ENCODE measurements at places on chromosomes 1 and 21.

- no peak for DNase-seq
Observed at GRCh38 chr1:92886886-92887419, 55.1 kb downstream of the RPL5 start.

- DNase-seq, result no peak
Observed at GRCh38 chr1:246161626-246162025, 345.5 kb downstream of the SMYD3 start.

- DNase-seq, result no peak
Observed at GRCh38 chr1:52920791-52921291, 699 bp downstream of the ECHDC2 start.

- no peak for DNase-seq
Observed at GRCh38 chr1:158362941-158363340, 9.2 kb downstream of the CD1E start.

GRCh38 chr21:34630536-34631143, 15.7 kb upstream of the RCAN1 start:
- DNase-seq, result no peak

GRCh38 chr1:22888320-22889075, 84.2 kb downstream of the LACTBL1 start:
- DNase-seq, result no peak

GRCh38 chr1:182715531-182715930, 31.1 kb upstream of the RGS8 start:
- no peak for DNase-seq

GRCh38 chr21:28025111-28025510, 967.6 kb downstream of the LTN1 start:
- no peak for DNase-seq

GRCh38 chr1:2307972-2308371, 79.9 kb downstream of the SKI start:
- DNase-seq, result no peak

- no peak for DNase-seq
Observed at GRCh38 chr1:232450615-232451014, 179.3 kb downstream of the SIPA1L2 start.

DNA sequence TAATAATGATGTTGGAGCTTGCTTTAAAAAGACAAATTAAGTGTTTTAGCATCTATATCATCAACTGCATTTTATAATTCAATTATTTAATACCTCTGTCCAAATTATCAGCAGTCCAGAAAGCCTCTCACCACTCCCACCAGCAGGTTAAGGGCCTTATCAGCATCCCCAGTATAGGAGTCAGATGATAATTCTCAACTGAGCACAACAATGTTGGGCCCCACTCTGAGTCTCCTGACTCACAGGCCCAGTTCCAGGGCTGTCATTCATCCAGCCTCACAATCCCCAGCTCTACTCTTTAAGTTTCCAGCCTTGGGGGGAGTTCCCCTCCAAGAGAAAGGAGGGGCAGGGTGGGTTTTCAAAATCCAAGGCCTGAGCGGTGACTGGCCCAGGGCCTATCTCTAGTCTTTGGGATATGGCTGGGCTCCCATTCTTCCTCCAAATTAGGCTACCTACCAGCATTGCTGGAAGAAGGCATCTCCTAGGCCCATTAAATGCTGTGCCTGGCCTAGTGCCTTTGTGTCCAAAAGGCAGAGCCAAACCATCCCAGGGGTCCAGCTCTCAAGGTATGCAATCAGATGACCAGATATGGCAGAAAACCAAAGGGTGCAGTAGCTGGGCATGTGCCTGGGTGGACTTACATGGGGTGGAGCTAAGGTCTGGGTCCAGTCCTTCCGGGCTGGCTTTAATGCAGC, 134.1 kb downstream of the GLUL start:
- no peak for DNase-seq

DNA sequence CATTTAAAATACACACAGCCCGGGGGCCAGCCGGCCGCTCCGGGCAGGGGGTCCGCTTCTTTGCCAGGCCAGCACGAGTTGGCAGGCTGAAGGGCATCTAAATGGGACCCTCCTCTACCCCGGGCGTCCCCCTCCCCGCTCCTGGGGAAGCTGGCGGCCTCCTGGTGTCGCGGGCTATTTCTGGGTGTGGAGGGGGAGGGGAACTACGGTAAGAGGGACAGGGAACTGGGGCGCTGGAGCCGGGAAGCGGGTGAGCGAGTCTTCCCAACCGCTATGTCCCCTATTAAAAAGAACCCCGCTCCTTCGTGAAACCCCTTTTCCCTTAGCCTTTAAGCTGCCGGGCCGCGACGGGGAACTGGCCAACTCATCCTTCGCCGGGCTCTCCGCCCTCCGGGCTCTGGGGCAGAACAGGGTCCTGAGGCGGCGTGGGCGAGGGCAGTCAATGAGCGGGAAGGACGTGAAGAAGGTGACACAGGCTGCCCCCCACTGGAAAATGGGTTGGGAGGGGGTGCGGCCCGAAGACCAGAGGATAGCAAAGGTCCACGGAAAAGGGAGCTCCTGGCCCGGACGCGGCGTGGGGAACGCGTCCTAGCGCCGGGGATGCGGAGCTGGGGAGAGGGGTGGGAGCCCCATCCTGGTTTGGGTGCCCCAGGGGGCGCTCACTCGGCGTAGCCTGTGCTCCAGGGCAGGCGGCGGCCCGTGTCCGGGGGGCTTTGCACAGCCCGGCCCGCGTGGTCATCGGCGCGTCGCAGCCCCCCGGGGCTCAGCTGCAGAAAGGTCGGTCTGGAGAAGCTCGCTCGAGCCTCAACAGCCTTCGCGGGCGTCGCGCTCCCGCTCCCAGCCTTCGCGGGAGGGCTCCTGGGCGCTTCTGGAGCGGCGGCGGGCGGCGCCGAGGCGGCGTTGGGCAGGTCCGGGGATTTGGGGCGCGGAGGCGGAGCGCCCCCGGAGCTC, 544 bp downstream of the PPM1J start:
- DNase-seq, result peak; percentile 24

DNA sequence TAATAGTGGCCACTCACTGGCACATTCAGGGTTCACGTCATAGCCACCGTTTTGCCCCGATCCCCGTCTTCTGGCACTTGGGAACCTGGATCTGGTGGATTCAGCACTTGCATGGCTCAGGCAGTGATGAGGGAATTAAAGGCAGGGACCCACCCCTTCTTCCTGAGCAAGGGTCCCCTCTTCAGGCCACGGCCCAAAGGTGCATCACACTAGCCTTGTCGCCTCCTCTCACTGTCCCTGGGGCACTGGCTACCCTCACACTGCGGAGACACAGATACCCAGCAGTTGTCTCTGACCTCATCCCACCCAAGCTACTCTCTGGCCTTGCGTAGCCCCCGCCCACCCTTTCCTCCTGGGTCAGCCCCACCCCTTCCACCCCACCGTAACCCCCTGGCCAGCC, 19.9 kb upstream of the LDLRAP1 start:
- DNase-seq, result no peak

DNA sequence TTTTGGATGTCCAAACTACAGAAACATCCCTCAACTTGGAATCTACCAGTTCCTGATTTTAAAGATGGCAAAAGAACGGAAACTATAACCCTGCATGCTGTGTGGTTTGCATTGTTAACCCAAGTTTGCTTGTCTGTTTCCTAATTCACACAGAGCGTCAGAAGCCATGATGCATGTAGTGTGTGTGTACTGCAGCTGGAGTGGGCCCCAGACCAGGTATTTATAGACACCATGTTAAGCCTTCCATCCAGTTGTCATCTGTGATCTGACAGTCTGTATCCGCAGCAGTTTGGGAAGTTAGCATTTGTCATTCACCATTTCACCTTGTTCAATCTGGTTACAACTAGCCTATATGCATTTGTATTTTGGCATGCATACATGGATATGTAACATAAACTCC, 27.7 kb upstream of the PLEKHM2 start:
- no peak for DNase-seq

DNA sequence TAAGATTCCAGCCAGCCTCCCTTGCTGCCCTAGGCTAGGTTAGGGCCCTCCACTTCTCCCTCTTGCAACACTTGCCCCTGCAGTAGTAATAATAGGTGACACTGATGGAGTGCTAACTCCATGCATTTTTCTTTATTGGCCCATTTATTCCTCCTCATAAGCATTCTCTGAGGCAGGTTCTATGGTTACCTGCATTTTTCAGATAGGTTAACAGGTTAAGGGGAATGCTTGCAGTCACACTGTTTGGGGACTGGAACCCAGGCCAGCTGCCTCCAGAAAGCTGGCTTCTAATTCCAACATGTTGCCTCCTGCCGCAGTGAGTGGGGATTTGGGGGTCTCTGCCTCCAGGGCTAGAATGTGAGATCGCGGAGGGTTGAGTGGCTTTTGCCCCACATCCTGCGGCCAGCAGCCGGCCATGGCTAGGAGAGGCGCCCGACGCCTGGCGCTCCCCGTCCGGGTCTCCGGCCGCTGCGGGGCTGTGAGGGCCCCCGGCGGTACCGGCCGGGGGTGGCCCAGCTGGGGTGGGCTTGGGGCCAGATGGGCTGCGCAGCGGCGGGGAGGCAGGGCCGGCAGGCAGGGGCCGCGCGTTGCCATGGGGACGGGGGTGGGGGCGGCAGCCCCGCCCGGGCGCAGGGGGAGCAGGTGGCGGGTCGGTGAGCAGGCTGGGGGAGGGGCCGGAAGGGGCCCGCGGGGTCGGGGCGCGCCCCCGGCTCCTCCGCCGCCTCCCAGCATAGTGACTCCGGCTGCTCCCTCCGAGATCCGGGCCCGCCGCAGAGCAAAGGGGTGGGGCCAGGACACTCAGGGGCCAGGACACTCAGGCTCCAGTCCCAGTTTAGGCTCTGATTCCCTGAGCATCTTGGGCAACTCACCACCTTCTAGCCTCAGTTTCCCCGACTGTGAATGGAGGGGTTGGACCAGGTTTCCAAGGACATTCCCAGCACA, 68.4 kb upstream of the SSBP3 start:
- DNase-seq, result no peak

GRCh38 chr1:105730701-105731100, 1325.8 kb upstream of the PRMT6 start:
- DNase-seq, result no peak
